ENCODE measurements at places on chromosomes 12 and 14. TPM values are rescaled to one million over a fixed set of nuclear protein-coding genes. Genes with fewer than 3 reads are reported as not detected.

DNA sequence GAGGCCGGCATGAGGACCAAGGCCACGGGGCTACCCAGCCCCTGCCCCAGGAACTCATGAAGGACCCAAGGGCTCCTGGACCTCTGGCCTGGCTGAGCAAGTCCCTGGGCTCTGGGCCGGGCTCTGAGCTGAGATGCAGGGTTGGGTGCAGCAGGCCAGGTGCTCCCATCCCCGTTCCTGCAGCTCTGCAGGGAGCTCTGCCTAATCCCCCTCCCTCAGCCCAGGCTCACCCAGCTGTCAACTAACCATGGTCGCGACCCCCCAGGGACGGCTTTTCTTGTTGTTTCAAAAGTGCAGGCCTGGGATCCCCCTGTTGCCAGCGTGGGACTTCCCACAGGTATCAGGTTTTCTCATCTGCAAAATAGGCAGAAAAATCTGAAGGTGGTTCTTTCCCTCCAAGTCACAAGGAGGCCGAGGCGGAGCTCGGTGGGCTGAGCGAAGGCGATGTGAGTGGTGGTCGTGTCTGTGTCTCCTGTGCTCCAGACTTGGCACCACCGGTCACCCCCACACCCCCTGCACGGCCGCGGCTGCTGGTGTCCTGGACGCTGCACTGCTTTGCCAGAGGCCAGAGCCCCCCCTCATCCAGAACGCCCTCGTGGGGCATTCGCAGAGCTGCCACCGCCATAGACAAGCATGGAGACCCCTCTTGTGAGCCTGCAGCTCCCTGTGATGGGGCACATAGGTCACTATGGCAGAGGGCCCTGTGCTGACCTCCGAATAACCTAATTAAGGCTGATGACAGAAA is 22.5 kb upstream of the GALNT9 start:
- no peaks in the 10 kb centered on the region for H3K27me3 ChIP-seq
- DNase-seq, result no peak
- no peaks in the 10 kb centered on the region for H3K4me1 ChIP-seq
- H3K27ac ChIP-seq, result no peak overlapping the region
- no peaks in the 10 kb centered on the region for H3K36me3 ChIP-seq

DNA sequence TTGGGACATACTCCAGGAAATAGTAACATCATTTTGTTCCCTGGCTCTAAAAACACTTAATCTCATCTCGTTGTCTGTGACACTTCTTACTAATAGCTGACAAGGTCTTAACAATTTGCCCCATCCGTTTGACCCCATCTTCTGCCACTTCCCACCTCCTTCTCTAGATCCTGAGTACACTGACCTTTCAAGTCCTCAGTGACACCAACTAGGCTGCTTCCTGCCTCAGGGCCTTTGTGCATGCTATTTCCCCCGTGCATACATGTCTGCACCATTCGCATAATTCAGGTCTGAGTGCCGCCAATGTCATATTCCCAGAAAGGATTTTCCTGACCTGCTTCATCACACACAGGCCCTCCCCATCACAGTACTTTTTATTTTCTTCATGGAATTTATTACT is 70.6 kb upstream of the CCND2 start:
- H3K4me3 ChIP-seq, result no peak overlapping the region
- no peak overlapping the region for H3K27ac ChIP-seq
- DNase-seq, result no peak
- peaks cover 4% of the 10 kb centered on the region for H3K4me1 ChIP-seq
- no peaks in the 10 kb centered on the region for H3K36me3 ChIP-seq

LRRIQ1 gene
- total RNA-seq, result not detected

SLC22A17 gene
- 2.0 TPM for total RNA-seq

All from activated CD4-positive, alpha-beta memory T cell treated with anti-CD3 and anti-CD28 coated beads, Interleukin-2, amount 10 ng/mL, durations not matched to agents 7 days and 5 days (primary cell).